ENCODE measurements at places on chromosomes 5 and 9.

GRCh38 chr5:83973925-83974815, 253.5 kb upstream of the HAPLN1 start:
- no peak for DNase-seq

DNA sequence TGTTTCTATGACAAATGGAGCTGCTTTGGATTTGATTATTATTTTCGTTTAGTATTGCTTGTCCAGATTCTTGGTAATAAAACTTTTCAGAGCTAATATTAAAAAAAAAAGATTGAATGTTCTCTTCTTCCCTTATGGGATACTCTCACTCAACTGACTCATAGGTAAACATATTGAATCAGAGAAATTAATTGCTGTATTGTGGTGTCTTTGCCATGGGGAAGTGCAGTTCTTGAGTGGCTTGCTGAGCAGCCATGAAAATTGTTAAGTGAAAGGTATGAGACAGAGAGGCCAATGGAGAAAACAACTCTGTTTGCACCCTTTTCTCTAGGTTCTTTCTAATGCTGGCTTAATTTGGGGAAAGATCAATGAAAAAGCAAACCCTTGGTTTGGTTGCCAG, 149.9 kb upstream of the HMHB1 start:
- no peak for DNase-seq

DNA sequence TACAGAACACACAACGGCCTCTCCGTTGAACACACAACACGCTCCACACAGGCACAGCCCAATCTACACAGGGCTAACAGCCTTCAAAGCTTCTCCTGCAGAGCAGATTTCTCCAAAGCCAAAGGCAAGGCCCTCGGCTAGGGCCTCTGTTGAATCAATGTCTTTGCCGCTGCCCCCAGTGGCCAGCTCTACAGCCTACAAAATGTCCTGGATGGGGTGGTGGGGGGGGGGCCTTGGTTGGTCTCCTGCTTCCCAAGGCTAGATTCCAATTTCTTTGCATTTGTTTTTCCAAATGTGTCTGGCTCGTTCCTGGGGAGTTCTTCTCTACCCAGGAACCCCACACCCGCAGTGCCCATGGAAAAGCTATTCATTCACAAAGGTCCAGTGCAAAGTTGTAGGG, 167.2 kb downstream of the PAX5 start:
- no peak for DNase-seq

DNA sequence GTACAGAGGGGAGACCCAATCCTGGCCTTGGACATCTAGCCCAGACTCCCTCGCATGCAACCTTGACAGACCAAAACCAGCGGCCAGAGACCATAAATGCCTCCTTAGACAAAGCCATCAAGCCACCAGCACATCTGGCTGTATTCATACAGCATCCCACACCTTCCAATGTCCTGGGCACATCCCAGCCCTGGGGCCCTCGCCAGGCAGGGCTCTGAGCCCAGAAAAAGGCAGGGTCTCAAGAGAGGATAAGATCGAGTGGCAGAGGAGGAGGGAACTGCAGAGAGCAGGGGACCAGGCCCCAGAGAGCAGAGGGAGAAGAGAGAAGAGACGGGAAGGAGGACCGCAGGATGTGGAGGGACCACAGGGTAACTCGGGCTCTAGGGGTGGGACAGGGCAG, 45.4 kb downstream of the CAMK2A start:
- DNase-seq, result no peak
